ENCODE measurements at places on chromosomes 2 and 18.

- no peak for DNase-seq
Observed at GRCh38 chr2:84202166-84202565, 256.9 kb downstream of the SUCLG1 start.

GRCh38 chr2:203584784-203585183 is 49.7 kb upstream of the RAPH1 start:
- no peak for DNase-seq

DNA sequence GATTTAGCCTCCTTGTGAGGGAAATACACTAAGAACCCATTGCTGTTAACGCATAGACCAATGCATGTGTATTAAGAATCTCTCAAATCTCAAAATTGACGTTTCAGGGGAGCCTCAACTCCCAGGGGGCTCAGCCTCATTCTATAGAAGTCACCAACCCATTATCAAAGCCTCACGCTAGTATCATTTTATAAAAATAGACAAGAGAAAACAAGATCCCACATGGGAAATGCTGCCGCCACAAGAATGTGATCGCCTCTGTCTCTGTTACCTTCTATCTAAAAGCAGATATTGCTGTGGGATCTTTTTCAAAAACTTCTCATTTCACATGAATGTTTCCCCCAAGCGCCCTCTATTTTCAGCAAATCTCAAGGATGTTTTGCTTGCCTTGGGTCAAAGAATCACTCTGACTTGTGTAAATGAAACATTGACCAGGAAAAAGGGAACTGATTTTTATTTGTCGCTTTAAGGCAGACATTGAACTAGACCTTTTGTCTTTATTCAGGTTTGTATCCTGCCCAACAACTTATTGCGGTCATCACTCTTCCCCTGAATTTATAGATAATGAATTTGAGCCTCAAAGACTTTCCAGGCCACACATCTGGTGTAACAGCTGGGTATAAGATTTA is 679.0 kb upstream of the ID2 start:
- no peak for DNase-seq

GRCh38 chr2:60480089-60480773 is 73.2 kb downstream of the BCL11A start:
- no peak for DNase-seq

- no peak for DNase-seq
Observed at GRCh38 chr18:78673516-78674321, 305.9 kb upstream of the SALL3 start.

- DNase-seq = no peak
Observed at GRCh38 chr2:88281302-88282217, 111.4 kb downstream of the THNSL2 start.

DNA sequence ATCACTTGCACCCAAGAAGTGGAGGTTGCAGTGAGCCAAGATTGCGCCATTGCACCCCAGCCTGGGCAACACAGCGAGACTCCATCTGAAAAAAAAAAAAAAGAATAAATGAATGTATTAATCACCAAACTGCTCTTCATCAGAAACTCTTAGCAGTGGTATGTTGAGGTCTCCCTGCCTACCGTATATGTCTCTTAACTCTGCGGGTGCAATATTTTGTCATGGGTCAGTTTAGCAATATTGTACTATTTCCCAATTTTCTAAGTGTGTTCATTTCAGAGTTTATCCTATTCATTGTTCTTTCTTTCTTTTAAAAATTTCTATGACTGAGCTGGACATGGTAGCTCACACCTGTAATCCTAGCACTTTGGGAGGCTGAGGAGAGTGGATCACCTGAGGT is 37.9 kb upstream of the MAP4K3 start:
- DNase-seq = no peak

DNA sequence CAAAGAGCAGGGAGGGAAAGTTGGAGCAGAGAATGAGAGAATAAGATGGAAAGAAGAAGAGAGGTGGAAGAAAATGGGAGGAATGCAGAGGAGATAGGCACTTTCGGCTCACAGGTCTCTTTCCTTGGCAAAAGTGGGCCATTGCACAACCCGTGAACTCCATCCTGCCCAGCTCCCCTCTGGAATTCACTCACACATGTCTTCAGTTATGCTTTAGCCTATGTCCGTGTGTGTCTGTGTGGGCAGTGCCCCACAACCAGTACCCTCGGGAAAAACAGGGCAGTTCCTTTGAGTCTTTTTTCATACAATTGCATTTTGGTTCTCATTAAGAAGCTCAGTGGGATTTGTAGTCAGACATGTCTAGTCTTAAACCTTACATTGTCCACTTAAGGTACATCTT is 34.5 kb downstream of the DTNA start:
- DNase-seq = no peak

DNA sequence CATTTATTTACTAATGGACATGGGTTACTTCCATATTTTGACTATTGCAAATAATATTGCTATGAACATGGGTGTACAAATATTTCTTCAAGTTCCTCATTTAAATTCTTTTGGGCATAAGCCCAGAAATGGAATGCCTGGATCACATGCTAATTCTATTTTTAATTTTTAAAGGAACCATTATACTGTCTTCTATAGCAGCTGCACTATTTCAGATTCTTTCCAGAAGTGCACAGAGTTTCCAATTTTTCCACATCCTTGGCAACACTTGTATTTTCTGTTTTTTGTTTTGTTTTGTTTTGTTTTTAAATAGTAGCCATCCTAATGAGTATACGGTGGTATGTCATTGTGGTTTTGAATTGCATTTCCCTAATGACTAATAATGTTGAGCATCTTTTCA is 8.5 kb upstream of the RALBP1 start:
- no peak for DNase-seq

DNA sequence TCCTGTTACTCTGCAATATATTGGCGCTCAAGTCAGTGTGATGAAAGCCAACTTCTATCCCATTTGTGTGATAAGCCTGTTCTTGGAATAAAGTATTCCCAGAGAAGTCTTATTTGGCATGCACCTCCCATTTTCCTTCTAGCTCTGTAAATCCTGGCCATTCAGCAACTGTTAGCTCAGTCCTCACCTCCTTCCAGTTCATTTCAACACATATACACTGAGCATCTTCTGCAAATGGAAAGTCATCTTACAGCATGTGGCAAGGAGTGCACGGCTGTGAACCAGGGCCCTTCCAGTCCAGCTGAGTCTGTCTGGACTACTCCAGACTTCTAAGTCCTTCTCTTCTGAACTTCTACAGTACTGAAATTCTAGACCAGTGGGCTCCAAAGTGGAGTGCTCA is 53.1 kb downstream of the SPATS2L start:
- DNase-seq = no peak

- no peak for DNase-seq
Observed at GRCh38 chr2:230362030-230362691, 35.2 kb downstream of the SP140L start.

DNA sequence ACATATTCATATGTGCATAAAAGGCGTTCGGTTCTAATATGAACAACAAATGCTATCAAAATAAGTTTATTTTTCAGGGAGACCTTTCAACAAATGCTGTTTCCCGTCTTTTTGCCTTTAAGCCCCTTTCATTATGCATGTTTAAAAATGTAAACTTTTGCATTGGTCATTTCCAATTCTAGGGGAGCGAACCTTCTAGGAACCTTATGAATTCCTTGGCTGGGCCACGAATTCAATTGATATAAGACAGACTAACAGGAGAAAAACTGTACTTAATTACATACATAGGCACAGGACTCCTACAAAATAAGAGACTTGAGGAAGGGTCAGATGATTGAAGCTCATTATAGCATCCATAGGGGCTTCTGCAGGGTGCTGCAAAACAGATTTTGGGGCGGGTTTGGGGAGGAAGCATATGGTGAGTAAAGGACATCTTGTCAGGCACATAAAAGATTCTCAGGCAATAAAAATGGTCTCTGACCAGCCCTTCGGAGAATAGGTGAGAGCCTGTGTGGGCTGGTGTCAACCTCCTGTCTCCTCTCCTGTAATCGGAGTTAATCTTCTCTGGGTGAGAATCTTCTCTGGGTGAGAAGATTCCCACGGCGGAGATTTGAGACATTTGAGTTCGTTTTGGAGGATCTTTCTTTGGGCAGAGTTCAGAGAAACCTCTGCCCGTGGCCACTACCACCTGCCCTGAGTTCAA is 1.7 kb downstream of the TNFRSF11A start:
- no peak for DNase-seq

GRCh38 chr18:58541789-58542425 is 87.0 kb downstream of the ALPK2 start:
- DNase-seq = no peak

DNA sequence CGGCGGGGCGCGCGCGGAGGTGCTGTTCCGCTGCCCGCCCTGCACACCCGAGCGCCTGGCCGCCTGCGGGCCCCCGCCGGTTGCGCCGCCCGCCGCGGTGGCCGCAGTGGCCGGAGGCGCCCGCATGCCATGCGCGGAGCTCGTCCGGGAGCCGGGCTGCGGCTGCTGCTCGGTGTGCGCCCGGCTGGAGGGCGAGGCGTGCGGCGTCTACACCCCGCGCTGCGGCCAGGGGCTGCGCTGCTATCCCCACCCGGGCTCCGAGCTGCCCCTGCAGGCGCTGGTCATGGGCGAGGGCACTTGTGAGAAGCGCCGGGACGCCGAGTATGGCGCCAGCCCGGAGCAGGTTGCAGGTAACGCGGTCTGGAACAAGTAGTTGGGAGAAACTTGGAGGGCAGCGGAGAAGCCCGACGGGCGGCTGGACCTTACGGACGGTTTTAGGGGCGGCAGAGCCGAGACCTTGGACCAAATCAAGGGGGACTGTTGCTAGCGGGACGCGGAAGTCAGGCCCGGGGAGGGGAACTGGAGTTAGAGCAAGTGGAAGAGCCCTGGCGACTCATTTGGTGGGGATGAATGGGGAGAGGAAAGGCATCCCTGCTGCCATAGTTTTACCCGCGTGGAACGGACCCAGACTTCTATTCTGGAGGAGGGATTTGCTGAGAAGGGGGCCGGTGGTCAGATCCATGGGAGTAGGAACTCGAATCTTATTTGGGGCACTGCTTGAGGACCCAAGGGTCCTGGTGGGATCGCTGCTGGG is 573 bp downstream of the IGFBP2 start:
- peak; percentile 44 for DNase-seq

DNA sequence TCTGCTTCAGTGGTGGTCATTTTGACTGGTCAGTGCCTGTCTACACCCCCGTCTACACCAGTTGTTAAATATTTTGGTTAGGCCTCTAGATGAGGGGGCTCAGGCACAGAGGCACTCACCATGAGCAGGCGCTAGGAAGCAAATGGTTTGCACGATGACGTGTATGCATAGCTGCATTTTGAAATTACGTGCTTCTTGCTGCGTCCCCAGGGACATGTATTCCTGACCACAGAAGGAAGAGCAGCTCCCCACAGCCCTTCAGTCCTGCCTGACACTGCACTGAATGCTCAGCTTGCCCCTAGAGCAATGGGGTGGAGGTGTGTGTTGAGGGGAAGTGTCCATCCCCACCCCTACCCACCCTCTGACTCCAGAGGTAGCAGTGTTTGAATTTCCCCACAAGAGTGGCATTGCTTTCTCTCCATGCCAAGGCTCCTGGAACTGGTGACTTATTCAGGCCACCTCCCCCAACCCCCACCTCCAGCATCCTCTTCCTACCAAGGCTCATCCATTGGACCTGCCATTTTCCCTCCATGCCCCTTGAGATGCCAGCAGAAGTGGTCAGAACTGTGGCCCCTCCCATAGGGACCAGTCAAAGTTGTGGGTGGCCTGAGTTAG is 11.4 kb upstream of the ZAP70 start:
- DNase-seq = no peak

GRCh38 chr2:69166812-69167468 is 154.0 kb downstream of the ANTXR1 start:
- no peak for DNase-seq

- DNase-seq = no peak
Observed at GRCh38 chr2:161161074-161161706, 962 bp downstream of the TANK start.

- DNase-seq = no peak
Observed at GRCh38 chr18:56382541-56382940, 255.9 kb downstream of the TXNL1 start.

GRCh38 chr2:3972377-3972776 is 269.0 kb downstream of the DCDC2C start:
- DNase-seq = no peak

DNA sequence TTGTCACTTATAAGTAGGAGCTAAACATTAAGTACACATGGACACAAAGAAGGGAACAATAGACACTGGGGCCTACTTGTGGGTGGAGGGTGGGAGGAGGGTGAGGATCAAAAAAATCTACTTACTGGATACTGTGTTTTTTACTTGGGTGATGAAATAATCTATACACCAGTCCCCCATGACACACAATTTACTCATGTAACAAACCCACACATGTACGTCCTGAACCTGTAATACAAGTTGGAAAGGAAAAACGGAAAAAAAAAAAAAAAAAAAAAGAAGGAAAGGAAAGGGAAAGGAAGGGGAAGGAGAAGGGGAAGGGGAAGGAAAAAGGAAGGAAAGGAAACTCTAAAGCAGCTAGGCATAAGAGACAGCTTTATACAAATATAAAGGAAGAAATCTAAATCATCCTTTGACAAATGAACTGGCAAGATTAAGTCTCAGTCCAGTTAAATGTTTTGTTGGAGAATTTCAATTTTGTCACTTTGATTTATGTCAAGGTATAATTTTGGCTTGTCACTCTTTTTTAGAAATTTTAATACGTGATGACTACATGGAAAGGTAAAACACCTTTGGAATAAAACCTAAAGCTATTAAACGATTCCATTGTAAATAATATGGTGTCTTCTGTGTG is 169.4 kb upstream of the OTX1 start:
- no peak for DNase-seq

- no peak for DNase-seq
Observed at GRCh38 chr18:21486905-21487437, 113.5 kb downstream of the ESCO1 start.

GRCh38 chr2:144505245-144505831 is 14.6 kb downstream of the ZEB2 start:
- DNase-seq = no peak

- DNase-seq = no peak
Observed at GRCh38 chr2:219551441-219552381, 7.9 kb downstream of the TMEM198 start.

GRCh38 chr2:132747046-132747445 is 77.0 kb upstream of the LYPD1 start:
- DNase-seq = no peak

GRCh38 chr2:113060796-113061195 is 1.8 kb downstream of the IL36RN start:
- no peak for DNase-seq

GRCh38 chr2:191664823-191665677 is 12.9 kb upstream of the NABP1 start:
- DNase-seq = no peak

DNA sequence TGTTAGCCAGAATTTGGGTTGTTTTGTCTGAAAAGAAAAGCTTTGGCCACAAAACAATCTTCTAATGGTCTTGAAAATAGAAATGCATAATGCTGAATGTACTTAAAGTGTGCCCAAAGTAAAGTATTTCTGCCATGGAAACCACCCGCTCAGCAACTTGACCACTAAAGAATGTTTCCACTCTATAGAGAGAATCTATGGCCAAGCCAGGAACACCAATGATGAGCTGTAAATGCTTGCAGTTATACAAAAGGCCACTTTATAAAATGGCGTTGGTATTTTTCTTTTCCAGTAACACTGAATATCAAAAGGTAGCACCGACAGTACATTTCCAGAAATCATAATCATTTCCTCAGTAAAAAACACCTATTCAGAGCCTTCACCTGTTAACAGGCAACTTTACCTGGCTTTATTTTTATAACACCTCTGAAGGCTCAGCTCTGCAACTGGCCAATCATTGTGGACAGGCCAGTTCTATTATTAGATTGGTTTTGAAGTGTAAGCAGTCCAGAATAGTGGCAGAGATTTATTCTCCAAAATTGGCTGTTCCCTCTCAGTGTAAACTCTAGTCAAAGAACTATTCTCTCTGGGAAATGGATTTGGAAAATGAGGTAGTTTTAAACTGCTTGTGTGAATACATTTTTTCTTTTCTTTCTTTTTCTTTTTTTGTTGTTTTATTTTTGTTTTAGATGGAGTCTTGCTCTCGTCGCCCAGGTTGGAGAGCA is 36.1 kb downstream of the SLC40A1 start:
- no peak for DNase-seq
